ENCODE measurements at places on chromosomes 1 and 21.

DNA sequence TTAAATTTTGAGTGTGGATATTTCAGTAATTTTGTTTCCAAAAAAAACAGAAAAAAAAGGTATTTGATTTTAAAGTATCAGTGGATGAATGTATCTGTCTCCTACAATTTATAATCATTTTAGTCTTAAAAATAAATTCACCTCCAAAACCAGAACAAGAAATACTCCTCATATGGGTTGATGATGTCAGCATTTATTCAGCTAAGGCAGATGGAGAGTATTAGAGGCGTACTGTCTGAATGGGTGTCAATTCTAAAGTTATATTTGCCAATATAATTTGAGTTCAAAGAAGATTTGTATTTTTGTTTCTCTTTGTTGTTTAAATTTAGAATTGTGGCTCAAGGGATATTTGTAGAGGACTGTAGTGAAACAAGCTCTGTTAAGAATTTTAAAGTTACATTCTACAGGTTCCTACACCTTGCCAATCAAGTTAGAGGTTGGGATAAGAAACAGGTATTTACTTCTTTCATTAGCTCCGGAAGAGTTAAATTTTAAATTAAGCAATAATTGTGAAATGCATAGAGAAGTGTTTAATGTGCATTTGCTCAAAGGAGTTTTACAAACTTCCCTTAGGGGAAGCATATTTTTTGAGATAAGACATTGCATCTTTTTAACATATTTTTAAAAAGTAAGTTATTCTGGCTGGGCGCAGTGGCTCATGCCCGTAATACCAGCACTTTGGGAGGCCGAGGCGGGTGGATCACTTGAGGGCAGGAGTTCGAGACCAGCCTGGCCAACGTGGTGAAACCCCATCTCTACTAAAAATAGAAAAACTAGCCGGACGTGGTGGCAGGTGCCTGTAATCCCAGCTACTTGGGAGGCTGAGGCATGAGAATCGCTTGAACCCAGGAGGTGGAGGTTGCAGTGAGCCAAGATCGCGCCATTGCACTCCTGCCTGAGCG lies 1.2 kb downstream of the PLA2G4A start:
- no peak for DNase-seq
- H3K27ac ChIP-seq, result no peak overlapping the region
- peaks cover 2% of the 10 kb centered on the region for H3K4me1 ChIP-seq
- no peaks in the 10 kb centered on the region for H3K27me3 ChIP-seq
- H3K4me3 ChIP-seq, result peak overlapping the region; percentile 49

DNA sequence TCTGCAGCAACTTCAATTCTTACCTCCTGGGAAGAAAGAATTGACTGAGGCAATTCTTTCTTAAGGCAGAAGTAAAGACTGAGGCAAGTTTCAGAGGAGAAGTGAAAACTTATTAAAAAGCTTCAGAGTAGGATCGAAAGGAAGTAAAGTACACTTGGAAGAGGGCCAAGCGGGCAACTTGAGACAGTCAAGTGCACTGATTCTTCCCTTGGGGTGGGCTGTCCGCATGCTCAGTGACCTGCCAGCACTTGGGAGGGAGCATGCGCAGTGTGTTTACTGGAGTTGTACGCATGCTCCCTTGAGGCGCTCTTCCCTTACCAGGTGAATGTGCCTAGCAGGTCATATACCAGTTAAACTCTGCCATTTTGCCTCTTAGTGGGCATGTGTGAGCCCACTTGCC lies 55.3 kb upstream of the NBPF3 start:
- no peaks in the 10 kb centered on the region for H3K36me3 ChIP-seq
- H3K4me3 ChIP-seq, result no peak overlapping the region
- DNase-seq, result no peak

- DNase-seq, result no peak
- H3K4me1 ChIP-seq, result no peaks in the 10 kb centered on the region
- no peak overlapping the region for H3K27ac ChIP-seq
- H3K36me3 ChIP-seq, result no peaks in the 10 kb centered on the region
Measured at GRCh38 chr1:246008363-246008831, 498.7 kb downstream of the SMYD3 start.

- H3K4me1 ChIP-seq, result no peaks in the 10 kb centered on the region
- DNase-seq, result no peak
- H3K27ac ChIP-seq, result no peak overlapping the region
- no peaks in the 10 kb centered on the region for H3K36me3 ChIP-seq
Measured at GRCh38 chr1:24248859-24249258, 61.8 kb upstream of the IFNLR1 start.

GRCh38 chr1:95313527-95313926 lies 79.5 kb downstream of the RWDD3 start:
- no peak for DNase-seq
- no peak overlapping the region for H3K4me3 ChIP-seq
- no peak overlapping the region for H3K27ac ChIP-seq
- no peaks in the 10 kb centered on the region for H3K4me1 ChIP-seq
- H3K27me3 ChIP-seq, result no peaks in the 10 kb centered on the region
- no peaks in the 10 kb centered on the region for H3K36me3 ChIP-seq

All from natural killer cell (primary cell).